ENCODE measurements at places on chromosomes 7 and 10.

DNA sequence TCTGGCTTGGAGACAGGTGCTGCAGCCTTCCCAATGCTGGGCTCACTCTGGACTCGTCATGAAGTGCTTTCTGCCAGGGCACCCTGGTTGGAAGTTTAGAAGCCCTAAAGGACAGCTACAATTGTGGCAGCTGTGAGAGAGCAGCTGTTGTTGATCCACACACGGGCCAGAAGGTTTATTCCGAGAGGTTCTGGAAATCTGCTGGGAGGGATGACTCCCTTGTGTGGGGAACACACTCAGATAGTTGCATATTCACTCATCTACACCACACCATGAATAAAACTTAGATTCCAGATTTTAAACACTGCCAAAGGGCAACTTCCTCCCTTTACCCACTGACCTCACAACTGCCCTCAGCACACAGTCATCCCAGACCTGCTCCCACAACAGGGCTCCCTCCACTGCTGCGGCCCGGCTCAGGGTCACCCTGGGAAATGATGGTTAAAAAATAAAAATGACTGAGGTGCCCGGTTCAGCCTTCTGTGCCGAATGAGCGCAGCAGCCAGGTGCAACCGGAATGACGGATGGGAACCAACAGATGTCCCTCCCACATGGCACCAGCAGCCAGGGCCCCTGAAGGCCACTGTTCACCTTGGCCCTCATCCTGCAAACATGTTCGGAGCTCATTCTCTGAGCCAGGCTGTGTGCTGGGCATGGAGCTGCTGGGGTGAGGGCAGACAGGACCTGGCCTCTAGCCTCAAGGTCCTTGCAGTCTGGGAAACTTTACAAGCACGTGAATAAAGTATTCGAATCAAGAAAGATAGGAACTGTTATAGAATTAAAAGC is 40.2 kb downstream of the ASB13 start:
- DNase-seq = no peak

GRCh38 chr7:93375603-93376002 is 143.4 kb downstream of the VPS50 start:
- DNase-seq = no peak

- DNase-seq = no peak
Observed at GRCh38 chr7:3605222-3605621, 304.2 kb downstream of the SDK1 start.

DNA sequence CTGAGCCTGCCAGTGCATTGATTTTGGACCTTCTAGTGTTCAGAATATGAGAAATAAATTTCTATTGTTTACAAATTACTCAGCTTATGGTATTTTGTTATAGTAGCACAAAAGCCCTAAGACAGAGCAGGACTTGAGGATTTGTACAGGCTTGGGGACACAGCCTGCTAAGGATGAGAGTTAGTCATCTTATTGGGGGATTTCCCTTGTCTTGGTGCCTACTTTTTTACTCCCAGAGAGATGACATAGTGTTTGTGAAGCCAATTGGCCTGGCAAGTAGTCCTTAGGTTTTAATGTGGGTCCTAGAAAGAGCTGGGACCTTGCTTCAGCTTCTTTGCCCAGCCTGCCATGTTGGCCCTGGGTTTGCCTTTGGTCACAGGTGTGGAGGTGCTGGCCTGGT is 364.0 kb downstream of the REEP3 start:
- no peak for DNase-seq

- peak; percentile 47 for DNase-seq
Observed at GRCh38 chr7:92625617-92626016, 35.4 kb upstream of the FAM133B start.

DNA sequence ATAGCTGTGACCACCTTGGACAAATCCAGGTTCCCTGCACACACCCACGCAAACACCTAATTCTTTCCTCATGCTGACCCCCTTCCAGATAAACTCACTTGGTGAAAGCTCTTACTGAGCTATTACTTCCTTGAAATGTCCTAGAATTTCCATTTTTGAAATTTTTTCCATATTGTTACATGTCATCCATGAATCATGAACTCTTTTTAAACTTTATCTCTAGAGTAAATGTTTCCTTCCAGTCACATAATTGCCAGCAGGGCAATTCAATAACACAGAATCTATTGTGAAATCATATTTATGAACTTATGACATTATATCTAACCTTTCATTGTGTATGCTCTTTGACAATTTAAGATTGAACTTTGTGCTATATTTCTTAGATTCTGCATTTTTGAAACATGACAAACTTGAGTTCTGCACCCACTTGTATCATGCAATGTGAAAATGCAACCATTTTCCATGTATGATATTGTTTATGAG is 26.8 kb upstream of the FGL2 start:
- DNase-seq = no peak

DNA sequence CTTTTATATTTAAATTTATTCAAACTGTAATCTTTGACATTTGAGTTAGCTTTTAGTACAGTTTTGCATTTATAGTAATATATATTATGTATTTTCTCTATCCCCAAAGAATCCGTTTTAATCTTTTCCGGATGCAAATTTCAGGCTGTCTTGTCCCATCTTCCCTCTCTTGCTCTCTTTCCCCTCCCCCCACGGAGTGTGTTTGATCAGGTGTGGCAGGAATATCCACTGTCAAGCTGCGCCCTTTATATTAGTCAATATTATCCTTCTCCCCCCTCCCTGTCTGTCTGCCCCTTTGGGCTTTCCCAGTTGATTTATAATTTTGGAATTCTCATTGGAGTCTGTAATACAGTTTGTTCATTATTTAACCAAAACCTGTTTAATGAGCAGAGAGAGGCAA is 19.0 kb downstream of the GBF1 start:
- DNase-seq = no peak

Data from SW 1271 (cell line).